ENCODE measurements at places on chromosomes 13 and 19.

DNA sequence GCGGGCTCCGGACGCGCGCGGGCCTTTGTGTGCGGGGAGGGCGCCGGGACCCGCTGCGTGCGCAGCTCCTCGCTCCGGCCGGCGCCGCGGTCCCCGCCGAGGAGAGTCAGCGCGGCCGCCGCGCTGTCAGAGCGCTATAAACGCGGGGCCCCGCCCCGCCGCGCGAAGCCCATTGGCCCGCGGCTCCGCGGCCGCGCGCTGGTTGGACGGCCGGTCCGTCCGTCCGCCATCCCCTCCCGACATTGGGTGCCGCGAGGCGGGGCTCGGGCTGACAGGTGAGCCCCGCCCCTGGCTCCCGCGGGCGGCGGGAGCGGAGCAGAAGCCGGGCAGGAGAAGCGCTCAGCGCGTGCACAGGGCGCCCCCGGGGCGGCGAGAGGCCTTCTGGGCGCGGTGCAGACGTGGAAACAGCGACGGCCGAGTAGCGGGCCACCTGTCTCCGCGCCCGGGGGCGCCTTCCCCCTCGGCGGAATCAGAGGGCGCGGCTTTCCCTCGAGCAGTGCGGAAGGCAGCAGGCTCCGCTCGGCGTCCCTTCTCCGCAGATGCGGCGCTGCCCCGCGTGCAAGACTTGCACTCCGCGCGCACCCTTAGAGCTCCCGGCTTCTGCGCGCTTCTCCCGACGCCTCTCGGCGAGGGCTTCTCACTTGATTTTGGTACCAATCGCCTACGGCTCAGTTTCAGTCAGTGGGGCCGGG lies at the start of gene EFNB2:
EFNB2 (minus strand) TSS at position 111 of the 692 bp plus-strand sequence. CDS start 698 bp downstream, outside the sequence.
- DNase-seq, result peak; percentile 86

DNA sequence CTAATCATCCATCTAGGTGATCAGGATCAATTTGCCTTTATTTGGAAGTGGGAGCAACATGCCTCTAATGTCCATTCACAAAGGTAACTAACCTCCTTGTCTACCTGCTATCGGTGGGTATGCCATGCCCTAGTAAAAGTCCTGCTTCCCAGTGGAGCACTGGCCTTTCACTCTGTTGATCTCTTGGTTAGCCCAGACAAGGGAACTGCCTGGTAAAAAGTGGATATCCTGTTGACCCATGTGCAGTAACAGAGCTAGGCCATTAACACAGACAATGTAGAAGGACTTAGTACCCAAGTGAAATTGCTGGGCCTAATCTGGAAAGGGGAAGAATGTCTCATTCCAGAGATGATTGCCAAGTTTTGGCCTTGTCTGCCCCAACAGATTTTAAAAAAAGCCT lies 171.5 kb upstream of the CSNK1A1L start:
- DNase-seq, result no peak

DNA sequence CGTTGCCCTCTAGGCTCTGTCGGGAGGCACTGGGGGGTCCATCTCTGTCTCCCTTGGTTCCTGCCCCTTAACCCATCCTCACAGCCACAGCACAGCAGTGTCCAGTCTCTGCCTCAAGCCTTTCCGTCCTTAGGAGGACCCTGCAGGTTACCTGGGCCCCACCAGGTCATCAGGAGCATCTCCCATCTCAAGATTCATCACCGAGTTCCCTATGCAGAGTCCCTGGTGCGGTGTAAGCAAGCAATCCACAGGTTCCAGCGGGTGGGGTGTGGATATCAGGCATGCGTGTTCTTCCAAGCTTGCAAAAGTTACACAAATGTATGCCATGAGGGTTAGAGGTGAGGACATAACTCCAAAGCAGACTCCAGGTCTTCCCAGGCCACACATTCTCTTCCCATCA lies 20.9 kb upstream of the GAS6 start:
- DNase-seq, result no peak

DNA sequence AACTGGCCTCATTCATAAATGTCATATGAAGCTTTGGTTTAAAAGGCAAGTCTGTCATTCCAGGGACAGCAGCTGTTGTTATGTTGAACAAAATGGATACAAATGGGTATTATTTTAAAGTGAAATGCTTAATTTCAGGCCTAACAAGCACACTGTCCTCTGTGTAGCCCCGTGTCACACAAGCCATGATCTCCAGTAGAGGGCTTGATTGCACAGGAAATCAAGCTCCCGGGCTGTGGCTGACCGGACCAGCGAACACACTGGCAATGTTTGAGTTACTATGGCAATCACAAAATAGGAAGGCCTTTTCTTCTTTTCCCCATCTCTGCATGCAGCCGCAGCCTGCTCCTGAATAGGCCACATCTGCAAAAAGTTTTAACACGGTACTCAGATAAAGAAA lies 64.0 kb upstream of the GSX1 start:
- no peak for DNase-seq

DNA sequence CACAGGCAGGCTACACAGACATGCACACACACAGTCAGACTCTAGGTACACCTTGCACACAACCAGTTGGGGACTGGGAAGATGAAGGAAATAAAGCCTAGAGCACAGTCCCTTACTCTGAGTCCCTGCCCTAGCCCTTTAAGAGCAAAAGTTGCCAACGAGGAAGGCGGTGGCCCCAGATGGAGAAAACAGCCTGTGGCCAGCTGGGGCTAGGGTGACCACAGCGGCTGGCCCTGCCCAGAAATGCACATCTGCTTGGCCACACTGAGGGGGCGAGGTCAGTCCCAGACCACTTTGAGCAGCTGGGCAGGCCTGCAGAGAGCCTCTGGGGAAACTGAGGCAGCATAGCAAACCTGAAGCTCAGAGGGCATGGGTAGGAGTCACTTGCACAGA lies 52.3 kb downstream of the PTPRS start:
- no peak for DNase-seq

- DNase-seq, result no peak
Measured at GRCh38 chr13:50588491-50589130, 254.9 kb downstream of the DLEU7 start.

- no peak for DNase-seq
Measured at GRCh38 chr13:40758811-40759210, 12.2 kb downstream of the MRPS31 start.

- DNase-seq, result no peak
Measured at GRCh38 chr13:102322211-102322610, 79.6 kb downstream of the FGF14 start.

- DNase-seq, result no peak
Measured at GRCh38 chr13:74975111-74975510, 506.9 kb downstream of the TBC1D4 start.

- DNase-seq, result no peak
Measured at GRCh38 chr13:42334329-42334706, 62.4 kb downstream of the AKAP11 start.

DNA sequence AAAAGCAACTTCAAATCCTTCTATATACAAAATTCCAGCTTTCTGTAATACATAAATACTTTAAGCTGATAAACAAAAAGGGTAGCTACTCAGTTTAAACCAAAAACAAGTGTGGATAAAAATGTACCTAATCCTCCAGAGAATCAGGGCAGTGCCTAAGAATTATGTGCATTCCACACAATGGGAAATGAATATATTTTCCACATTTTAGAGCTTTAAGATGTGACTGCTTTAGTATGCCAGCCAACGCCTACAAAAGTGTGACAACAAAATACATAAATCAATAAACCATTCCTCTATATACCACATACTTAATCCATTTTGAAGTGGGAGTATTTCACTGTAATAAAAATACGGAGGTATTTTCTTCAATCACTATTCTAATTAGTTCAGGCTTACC lies 275.3 kb downstream of the DCT start:
- DNase-seq, result no peak

DNA sequence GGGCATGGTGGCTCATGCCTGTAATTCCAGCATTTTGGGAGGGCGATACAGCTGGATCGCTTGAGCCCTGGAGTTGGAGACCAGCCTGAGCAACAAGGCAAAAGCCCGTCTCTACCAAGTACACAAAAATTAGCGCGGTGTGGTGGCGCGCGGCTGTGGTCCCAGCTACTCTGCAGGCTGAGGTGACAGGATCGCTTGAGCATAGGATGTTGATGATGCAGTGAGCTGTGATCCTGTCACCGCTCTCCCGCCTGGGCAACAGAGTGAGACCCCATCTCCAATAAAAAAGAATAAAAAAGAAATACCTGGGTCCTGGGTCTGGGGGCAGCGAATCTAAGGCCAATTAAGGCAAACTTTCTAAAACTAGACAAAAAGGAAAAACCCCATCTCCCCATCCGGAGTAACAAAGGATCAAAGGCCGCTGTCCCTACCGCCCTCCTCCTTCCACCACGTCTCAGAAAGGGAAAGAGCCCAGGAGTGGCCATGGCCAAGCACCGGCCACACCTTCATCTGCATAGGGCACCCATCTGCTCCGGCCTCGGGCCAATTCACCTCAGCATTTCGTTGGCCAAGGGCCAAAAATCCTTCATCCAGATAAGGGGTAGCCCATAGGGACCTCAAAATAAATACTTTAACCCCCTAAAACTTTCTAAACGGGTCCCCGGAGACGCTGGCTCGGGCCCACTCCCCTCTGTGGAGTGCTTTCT lies 851 bp downstream of the ZNF320 start:
- no peak for DNase-seq

GRCh38 chr19:55554741-55555152 lies 9.4 kb upstream of the SBK3 start:
- no peak for DNase-seq

- peak; percentile 80 for DNase-seq
Measured at GRCh38 chr13:30376426-30377311, 45.6 kb upstream of the UBE2L5 start.

GRCh38 chr13:111398715-111399299 lies 78.4 kb downstream of the TEX29 start:
- DNase-seq, result no peak

DNA sequence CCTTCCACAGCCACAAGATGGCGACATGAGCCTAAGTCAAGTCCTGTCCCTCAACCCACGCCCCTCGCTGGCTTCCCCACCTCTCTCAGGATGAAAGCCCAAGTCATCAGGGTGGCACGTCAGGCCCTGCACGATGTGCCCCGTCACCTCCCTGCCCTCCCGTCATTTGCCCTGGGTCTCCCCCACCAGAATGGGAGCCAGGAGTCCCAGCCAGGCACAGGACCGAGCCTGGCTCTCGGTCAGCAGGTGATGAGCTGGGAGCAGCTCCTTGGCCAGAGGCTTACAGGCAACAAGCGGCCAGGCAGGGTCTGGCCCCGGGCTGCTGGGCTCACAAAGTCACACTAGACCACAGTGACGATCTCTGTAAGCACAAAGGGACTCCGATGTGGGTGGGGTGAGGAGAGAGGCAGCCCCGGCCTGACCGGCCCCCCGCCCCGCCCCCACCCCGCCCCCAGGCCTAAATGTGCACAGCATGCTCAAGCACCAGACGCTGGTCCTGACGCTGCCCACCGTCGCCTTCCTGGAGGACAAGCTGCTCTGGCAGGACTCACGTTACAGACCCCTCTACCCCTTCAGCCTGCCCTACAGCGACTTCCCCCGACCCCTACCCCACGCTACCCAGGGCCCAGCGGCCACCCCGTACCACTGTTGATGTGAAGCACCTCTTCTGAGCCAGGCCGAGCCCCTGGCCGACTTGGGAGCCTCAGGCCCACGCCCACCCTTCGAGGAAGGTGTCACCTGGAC lies 7.3 kb downstream of the MRPL4 start:
- DNase-seq, result peak; percentile 85

- DNase-seq, result no peak
Measured at GRCh38 chr19:32859591-32859990, 10.0 kb downstream of the SLC7A9 start.

DNA sequence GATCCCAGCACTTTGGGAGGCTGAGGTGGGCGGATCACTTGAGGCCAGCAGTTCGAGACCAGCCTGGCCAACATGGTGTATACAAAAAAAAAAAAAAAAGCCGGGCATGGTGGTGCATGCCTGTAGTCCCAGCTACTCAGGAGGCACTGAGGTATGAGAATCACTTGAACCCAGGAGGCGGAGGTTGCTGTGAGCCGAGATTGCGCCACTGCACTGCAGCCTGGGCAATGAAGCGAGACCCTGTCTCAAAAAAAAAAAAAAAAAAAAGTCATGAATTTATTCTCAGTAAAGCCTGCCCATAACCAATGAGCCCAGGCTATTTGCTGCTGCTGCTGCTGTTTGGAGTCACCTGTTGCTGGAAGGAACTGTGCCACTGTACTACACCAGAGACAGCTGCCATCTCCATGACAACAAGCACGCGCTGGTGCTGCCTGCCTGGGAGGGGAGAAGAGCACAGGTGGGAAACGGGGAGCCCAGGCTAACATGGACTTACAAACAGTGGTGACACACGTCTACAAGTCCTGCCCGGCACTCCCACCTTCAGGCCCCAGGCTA lies 11.3 kb downstream of the ZFR2 start:
- DNase-seq, result no peak

DNA sequence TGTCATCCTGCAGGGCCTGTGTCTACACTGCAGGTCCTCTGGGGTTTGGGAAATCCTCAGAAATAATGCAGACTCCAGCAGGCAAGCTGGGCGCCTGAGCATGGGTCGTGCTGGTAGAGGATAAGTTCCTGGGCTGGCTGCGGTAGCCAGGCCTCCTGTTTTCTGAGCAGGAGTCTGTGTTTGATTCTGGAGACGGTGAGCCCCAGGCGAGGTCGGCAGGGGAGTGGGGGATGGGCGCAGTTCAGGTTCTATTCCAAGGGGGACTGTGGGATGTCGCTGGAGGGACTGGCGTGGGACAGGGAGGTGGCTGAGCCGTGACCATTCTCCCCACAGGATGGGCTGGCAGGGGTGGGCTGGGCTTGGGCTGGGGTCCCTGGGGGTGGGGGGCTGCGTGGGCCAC lies 154.7 kb downstream of the KDM4B start:
- DNase-seq, result no peak

- peak; percentile 24 for DNase-seq
Measured at GRCh38 chr13:99339736-99340397, 32.7 kb upstream of the GPR183 start.

DNA sequence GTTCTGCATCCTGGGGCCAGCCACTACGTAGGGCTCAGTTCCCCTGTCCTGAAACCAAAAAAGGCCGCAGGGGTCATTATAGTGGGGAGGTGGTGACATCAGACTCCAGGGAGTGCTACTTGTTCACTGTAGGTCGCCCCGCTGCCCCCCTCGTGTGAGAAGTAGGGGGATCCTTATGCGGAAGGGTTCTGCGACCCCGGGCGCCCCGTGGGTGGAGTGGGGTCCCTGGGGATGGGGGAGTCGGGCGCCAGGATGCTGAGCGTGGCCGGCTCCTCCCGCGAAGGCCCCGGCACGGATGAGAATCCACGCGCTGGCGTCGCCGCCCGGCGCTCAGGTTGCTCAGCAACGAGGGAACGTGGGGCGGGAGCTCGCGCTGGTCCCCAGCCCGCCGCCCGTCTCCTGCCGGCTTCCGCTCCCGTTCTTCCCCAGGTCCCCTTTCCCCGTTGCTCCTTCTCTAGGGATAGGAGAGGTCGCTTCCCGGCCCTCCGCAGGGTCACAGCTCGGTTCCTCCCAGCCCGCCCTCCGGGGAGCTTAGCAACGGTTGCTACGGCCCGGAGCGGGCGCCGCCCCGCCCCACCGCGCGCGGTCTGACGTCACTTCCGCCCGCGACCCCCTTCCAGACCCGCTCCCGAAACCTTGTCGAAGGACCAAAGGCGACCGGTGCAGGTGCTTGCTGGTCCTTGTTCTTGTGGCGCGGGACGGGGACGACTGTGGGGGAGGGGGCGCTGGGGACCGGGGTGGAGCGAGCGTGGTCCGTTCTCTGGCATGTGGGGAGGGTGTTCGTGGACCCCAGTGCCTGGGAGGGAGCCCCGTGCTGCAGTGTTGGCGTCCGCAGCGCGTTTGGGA lies at the start of gene NAT14:
NAT14 (plus strand) TSS at position 596 of the 846 bp plus-strand sequence. CDS start 521 bp downstream, outside the sequence.
- peak; percentile 44 for DNase-seq

- DNase-seq, result no peak
Measured at GRCh38 chr13:109840201-109840892, 54.0 kb upstream of the IRS2 start.
